CMK (cell line): ENCODE measurements at places on chromosomes 6 and 20.
A peak's percentile ranks its signal among the peaks of the same experiment; 100 is the strongest.

DNA sequence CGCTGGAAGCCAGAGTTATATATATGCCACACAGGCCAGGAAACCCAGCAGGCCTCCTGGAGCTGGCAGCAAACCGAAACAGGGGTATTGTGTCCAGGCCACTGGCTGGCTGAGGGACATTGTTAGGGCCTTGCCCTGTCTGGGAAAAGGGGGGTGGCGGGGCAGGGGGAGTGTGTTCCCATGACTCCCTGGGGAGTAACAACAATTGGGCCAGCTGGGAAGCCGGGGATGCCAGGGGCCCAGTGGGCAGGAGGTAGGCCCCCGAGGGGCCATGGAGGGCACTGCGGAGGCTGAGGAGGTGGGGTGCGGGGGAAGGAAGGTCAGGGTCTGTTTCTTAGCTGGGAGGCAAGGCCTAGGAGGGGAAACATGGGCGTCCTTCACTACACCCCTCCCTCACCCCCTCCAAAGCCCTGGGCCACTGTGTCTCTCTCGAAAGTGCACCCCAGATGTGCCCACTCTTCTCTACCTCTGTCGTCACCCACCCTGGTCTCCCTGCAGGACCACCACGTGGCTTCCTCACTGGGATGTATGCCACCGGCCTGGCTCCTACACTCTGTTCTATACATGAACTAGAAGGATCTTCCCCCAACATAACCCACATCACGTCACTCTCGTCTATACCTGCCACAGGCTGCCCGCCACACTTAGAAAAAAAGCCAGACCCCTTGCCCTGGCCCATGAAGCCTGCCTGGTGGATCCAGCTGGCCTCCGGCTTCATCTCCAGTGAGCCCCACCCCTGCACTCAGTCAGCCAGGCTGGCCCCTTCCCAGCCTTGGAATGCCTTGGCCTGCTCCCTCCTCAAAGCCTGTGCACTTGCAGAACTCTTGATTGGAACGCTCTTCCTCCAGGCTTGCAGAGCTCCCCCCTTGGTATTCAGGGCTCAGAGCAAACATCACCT is 7.8 kb upstream of the E2F1 start:
- DNase-seq: no peak

DNA sequence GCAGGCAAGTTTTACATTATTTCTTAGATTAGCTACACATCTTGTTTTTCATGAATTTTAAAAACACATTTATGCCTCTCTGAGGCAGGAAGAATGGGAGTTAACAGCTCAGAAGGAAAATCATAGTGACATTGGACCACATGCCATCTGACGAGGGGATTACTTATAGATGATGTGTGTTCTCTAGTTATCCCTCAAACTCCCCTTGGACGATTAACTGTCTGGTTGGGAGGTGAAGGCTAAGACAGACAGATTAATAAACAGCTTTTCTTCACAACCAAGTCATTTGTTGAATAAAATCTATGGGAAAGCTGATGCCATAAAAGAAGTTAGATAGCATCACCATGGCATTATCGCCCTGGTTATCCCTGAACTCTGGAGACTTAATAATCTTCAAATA is 80.0 kb upstream of the PREP start:
- no peak for DNase-seq

DNA sequence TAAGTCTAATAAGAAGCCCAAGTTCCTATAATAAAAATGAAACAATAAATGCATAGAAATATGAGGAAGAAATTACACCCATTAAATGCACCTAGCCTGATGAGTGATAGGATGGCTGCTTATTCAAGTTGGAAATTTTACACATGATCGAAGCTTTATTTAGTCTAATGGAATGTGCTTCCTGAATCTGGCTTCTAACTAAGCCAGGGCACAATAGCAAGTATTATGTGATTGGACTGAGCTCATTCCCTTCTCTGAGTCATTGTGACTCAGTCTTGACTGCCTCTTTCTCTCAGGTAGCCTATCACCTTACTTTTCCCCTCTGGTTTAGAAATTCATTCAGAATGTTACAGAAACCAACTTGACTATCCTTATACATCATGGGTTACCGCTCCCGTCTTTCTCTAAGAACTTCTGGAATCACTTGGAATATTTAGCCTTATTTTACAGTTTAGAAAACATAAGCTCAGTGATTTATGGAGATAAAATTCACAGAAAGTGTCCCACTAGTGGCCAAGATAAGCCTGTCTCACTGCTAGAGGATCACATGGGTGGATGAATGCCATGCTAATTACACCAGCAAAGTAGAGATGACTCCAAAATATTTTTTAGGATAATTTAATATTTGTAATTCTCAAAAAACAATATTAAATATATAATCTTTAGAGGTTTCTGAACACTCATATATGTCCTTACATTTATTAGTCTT is 505.3 kb upstream of the JAG1 start:
- no peak for DNase-seq

DNA sequence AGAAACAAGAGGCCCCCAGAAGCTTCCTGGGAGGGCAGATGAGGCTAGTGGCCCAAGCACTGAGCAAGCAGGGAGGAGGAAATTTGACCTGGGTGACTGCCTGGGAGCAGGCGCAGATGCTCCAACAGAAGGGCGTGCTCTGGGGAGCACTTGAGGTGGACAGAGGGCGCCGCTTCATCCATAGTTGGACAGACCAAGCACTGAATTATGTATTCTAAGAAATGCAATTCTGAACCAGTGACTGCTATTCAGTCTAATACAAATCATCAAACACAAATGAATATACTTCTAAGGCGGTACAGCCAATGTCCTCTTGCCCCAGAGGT is 28.7 kb upstream of the IRF4 start:
- DNase-seq: no peak

- no peak for DNase-seq
Observed at GRCh38 chr6:139457476-139457875, 83.0 kb upstream of the CITED2 start.

- DNase-seq: peak; percentile 5
Observed at GRCh38 chr6:80605165-80605989, 498.9 kb downstream of the BCKDHB start.

DNA sequence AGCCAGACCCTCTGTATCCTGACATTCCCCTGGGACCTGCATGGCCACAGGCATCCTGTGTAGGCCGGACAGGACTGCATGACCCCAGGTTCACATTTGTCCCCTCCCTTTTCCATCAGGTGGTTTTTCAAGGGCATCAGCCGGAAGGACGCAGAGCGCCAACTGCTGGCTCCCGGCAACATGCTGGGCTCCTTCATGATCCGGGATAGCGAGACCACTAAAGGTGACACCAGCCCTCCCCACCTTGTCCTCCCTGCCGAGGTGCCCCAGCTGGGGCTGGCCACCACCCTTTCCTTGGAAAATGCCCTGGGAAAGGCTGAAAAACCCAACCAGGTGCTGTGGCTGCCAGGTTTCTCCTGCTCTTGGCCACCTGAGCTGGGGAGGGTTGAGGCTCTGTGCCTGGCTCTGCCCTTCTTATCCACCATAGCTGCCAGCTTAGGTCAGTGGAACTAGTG is 27.6 kb downstream of the HCK start:
- no peak for DNase-seq

- DNase-seq: no peak
Observed at GRCh38 chr6:152750694-152751093, at the start of gene VIP. Gene VIP (plus strand): TSS chr6:152750797. CDS start chr6:152752178, 1,381 bp downstream.

GRCh38 chr20:63475209-63475608 is 2.8 kb upstream of the KCNQ2 start:
- no peak for DNase-seq

DNA sequence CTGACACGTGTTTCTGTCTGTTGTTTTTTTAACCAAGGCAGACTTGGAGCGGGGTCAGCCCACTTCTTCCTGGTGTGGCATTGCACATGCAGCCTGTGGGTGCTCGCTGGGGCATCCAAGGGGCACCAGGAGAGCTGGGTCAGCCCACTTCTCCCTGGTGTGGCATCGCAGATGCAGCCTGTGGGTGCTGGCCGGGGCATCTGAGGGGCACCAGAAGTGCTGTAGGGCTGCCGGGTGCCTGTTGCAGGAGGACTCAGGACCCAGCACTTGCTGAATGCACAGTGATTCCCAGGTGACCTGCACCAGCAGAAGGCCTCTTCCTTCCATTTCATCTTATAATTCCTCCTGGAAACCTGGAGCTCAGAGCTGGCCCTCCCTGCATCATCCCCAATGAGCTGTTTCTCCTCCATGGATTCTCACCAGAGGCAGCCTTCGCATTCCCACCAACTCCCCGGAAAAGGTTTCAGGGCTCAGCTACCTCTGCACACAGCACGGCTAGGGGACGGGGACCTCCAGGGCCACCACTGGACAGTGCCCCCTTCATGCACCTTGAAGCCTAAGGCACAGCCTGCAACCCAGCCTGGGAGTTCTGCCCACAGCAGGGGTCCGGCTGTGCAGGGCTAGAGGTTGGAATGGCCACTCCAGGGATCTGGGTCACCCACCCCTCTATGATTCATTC is 218.8 kb downstream of the TAF4 start:
- DNase-seq: no peak

GRCh38 chr20:51871943-51872342 is 69.6 kb upstream of the SALL4 start:
- DNase-seq: no peak

DNA sequence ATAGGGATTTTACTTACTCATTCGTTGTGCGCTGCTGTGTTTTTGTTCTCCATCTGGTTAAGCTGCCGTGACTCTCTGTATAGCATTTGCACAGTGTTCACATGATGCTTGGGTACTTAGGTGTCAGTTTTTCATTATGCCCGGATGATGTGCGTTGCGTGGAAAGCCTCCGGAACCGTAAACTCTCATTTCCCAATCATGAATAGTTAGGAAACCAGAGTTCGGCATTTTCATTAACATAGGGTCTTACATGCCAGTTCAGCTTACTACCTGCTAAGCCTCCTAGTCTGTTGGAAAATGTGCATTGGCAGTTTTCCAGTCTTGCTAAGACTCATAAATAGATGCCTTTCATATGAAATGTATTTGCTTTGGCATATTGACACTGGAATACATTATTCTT is 483.4 kb upstream of the FLRT3 start:
- no peak for DNase-seq

DNA sequence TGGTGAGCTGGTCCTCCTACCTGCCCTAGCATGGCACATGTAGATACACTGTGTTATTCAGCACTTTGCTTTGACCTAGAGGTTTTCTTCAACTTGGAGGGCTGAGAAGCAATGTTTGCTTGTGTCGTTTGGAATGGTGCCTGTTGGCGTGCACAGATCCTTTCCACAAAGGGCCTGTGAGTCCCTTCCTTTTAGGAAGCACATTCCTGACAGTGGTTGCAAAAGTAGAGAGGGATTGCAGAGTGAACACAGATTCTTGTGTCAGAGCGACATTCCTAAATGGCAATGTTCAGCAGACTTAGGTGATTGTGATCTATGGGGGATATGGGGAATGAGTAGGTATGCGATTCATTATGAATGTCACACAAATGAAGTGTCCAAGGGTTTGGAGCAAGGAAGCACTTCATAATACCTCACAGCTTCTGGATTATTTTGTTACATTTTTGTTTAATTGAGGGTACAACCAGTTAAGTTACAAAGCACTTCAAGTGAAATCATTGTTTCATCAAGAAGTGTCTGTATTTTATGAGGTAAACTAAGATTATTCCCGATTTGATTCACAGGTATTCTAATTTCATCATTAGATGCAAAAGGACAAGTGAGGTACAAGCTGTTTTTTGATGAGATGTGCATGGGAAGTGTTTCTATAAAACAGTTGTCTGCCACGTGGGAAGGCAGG is 713 bp upstream of the RNF144B start:
- DNase-seq: no peak

- DNase-seq: no peak
Observed at GRCh38 chr6:21521276-21521675, 72.3 kb upstream of the SOX4 start.

- no peak for DNase-seq
Observed at GRCh38 chr6:142207265-142207877, 60.3 kb downstream of the VTA1 start.

- no peak for DNase-seq
Observed at GRCh38 chr20:9409981-9410380, 104.4 kb upstream of the LAMP5 start.

DNA sequence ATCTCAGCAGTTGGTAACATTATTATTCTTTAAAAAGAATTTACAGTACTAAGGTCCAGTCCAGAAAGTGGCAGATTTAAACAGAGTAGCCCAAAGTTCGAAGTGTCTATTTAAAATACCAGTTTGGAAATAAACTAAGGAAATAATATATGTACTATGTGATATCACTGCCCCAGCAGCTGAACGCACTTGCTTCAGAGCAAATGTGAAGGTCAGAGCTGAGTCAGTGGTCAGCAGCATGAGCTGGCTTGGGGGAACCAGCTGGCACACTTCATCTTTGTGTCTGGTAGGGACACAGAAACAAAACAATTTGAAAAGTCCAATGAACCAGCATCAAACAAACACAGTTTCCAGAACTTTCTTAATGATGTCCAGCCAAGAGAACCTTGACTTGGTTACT is 15.4 kb downstream of the TMEM14B start:
- no peak for DNase-seq

GRCh38 chr20:24097506-24098245 is 109.1 kb upstream of the GGTLC1 start:
- DNase-seq: no peak

- no peak for DNase-seq
Observed at GRCh38 chr20:58573257-58573656, 58.1 kb upstream of the APCDD1L start.

DNA sequence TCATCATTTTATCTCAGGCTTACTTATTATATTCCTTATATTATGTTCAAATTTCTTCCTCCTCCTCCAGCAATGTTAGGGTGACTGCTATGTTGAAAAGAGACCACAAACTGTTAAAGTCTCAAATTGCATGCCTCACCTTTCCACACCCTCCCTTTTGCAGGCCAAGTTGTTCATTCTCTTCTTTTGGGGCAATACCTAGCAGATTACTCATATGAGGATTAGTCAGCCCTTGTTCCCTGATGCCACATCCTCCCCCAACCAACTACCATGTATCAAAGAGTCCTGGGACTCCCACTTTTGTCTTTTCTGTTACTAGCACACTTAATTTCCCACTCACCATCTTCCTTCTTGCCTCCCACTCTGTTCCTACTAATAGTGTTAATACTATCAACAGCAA is 434.7 kb downstream of the BCKDHB start:
- DNase-seq: no peak

DNA sequence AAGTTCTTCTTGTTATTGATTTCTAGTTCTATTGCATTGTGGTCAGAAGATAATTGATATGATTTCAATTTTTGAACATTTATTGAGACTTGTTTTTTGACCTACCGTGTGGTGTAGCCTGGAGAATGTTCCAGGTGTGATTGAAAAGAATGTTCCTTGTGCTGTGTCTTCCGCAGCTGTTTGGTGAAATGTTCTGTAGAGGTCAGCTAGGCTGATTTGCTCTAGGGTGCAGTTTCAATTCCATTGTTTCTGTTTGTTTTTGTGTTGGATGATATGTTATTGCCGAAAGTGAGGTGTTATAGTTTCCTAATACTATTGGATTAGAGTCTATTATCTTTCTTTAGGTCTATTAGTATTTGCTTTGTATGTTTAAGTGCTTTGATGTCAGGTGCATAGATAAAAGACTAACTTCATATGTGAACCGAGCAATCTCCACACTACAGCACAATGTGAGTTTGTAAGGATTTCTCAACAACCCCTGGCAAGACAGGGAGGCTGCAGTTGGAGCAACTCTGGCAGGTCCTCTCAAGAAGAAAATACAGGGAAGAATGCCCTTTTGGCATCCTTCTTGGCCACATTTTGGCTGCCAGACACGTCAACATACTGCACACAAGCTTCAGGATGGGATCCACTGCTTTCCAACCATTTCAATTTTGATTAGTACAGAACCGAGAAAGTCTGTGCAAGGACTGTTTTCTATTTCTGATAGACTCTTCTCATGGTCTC is 320.7 kb downstream of the RNF144B start:
- DNase-seq: no peak

- no peak for DNase-seq
Observed at GRCh38 chr20:33290852-33291251, 7.8 kb downstream of the BPIFB1 start.

- no peak for DNase-seq
Observed at GRCh38 chr6:155040901-155041650, 46.0 kb downstream of the TIAM2 start.
